ENCODE measurements at places on chromosomes 13 and 19.

GRCh38 chr19:14115756-14116155, 1.8 kb downstream of the PRKACA start:
- DNase-seq = no peak

DNA sequence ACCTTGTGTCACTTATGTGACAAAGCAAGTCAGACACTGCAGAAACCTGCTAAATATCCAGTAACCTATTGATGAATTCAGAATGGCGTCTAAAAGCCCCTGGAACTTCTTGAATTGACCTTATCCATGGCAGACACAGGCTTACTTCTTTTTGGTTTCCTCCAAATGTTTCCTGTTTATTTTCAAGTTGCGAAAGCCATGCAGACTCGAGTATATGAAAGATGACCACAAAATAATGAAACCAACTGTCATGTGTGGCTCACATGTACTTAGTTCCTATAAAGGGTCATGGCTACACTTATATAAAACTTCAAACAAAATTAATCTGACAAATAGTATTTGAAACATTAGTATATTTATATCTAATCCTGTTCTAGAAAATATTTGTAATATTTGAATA, 113.1 kb upstream of the FNDC3A start:
- DNase-seq = no peak

DNA sequence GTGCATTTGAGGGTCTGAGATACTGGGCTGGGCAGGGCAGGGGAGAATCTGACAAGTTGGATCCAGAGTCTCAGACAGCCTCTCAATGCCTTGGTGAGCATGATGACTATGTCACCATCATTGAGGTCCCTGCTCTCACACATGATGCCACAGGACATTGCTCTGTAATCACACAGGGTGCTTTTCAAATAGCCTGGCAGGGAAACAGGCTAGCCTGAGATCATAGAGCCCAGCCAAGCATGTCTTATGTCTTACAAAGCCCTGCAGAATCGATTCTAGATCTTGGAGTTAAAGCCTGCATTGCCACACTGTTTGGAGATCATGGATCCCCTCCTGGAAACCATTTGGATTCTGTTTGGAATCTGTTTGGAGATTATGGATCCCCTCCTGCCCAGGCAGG, 5.3 kb downstream of the KCNN1 start:
- DNase-seq = no peak

DNA sequence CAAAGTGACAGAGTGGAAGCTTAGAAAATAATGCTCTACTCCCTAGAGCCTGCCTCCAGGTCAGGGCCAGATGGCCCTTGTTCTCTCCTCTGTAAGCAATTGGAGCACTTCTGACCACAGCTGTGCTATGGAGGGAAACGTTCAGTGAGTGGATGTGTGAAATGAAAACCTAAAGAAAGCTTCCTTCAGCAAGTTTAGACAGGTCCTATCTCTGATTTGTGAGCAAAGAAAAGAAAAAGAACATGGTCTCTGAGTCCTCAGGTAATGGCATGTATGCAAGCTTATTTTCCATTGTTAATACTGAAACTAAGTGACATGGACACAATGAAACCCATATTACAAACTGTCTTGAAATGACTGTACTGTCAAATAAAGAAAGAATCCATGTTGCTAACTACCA, 1486.8 kb downstream of the EFNB2 start:
- no peak for DNase-seq

DNA sequence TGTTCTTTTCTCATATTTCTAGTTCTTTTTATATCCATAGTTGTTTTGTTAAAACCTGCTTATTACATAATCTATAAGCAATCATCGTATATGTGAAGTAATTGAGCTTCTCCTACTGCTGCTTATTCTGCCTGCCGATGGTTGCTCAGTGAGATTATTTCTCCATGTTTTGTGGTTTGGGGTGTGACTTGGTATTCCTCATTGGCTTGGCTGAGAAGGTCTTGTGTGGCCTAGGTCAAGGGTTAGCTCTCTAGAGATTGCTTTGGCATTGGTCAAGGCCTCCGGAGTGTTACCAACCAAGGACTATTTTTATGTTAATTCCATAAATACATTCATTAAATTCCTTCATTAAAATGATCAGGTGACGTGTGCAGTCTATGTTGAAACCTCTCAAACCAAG, 302.8 kb downstream of the MYO16 start:
- DNase-seq = no peak

DNA sequence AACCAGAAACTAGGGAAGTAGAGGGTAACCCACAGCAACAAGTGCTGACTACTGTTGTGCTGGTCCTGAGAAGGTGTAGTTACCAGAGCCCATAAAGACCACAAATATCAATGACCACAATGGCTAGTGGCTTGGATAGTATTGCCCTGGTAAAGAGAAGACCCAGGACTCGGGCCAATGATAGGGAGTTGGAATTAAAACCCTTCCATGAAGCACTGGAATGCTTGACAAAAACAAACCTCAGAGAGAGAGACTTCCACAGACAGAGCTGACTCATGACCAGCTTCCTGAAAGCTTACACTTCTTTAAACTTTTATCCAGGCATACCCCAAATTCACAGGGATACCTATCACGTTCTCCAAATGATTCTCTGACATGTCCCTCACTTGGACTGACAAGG, 60.5 kb downstream of the WDR87 start:
- no peak for DNase-seq

DNA sequence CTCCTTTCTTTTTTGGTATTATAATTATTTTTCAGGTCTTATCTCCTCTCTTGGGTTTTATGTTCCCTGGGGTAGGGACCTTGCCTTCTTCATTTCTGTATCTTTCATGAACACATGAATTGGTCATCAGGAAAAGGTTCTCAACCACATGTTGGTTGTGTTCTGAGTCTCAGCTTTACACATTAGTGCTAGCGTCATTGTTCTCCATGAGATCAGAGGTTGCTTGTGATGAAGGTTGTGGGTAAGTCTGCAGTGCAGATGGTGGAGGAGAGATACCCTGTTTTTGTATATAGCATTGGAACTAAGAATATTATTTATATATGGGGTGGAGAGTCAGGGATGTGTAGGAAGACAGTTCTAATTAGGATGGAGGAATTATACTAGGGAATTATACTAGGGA, 24.5 kb upstream of the CEACAM8 start:
- DNase-seq = no peak

DNA sequence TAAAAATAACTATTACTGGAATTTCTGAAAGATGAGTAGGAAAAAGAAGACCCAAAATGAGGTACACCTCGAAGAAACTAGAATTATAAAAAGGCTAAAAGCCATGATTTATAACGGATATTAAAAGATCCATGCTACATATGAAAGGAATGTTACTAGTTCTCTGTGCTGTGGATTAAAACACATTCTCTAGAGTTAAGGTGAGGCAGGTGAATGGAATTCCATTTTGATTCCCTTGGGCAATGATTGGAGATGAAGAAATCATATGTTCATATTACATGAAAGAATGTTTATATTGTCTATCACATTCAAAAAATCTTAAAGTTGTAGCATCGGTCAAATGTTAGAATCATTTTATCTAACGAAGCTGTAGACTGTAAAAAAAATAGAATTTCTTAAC, 783.7 kb downstream of the PCDH9 start:
- DNase-seq = no peak

DNA sequence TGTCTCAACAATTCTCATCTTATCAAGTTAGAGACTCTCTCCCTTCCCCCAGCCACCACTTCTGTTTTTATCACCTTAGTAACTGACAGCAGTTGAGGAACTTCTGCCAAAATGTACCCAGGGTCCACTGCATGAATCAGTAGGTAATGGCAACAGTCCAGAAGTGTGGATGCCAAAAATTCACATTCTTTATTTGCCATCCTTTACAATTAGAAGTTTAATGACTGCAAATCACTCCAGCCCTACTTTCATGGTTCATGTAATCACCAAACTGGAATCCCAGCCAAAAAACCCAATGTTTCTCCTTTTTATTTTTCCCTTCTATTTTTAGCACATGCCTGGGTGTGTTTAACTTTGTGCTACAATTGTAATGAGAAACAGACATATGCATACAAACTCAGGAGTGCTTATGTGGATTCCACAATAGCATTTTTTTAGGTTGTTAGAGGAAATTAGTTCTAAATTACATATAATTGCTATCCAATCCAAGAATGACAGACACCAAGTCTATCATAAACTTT, 243.5 kb downstream of the RGCC start:
- no peak for DNase-seq

GRCh38 chr19:17424743-17425365, 5.0 kb downstream of the MVB12A start:
- DNase-seq = peak; percentile 42

GRCh38 chr13:44051918-44052675, 172.4 kb downstream of the LACC1 start:
- no peak for DNase-seq

- no peak for DNase-seq
Measured at GRCh38 chr19:31319465-31319864, 29.8 kb downstream of the TSHZ3 start.

DNA sequence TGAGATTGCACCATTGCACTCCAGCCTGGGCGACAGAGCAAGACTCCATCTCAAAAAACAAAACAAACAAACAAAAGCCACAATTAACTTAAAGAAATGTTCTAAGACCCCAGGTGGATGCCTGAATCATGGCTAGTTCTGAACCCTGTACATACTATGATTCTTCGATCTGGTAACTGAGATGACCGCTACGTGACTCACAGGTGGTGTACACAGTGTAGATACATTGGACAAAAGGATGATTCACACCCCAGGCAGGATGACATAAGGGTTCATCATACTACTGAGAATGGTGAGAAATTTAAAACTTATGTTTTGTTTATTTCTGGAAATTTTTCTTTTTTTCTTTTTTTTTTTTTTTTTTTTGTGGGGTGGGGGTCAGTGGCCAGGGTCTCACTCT, 6.5 kb downstream of the ZNF426 start:
- DNase-seq = no peak

- DNase-seq = no peak
Measured at GRCh38 chr19:369876-370275, 25.3 kb upstream of the MIER2 start.

DNA sequence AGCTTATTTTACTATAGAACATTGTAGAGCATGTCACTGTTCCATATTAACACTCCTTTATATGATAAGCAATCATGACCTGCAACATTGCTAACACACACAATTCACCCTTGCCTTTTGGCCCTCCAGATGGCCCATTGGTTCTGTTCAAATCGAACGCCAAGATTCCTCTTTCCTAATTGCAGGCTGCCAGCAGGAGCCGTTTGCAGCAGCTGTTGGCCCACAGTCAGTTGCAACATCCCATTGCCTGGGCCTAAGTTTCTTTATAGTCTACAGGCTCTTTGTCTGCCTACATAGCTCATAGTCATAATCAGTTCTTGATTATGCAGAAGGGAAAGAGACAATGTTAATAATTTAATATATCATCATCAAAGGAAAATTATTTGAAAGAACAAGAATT, 37.6 kb downstream of the KCTD12 start:
- peak; percentile 62 for DNase-seq

DNA sequence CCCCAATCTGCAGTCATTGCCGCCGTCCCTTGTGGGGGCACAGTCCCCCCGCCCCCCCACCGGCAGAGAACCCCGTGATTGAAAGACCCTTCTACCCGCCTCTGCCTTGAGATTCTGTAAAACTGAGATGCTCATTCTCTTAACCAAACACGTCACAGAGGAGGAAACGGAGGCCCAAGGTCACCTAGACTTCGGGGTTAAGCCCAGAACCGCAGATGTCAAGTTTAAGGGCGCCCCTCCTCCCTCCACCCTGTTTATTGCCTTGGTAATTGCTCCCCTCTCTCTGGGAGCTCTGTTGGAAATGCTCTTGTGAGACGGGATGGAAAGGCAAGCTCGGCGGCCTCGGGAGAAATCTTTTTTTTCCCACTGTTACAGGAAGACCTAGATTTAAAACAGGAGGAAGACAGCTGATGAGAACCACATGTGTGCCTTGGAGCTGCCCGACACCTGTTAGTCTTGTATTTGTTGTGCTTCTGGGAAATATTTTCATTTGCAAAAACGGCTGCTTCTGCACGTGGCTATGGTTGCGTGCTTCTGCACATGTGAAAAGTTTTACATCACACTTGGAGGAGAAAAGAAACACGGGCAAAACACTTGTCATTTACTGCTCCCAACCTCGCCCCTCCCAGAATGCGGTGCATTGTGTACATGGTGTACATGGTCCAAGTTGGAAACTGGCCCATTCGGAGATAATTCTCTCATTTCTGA, 1.1 kb upstream of the MED26 start:
- peak; percentile 41 for DNase-seq

DNA sequence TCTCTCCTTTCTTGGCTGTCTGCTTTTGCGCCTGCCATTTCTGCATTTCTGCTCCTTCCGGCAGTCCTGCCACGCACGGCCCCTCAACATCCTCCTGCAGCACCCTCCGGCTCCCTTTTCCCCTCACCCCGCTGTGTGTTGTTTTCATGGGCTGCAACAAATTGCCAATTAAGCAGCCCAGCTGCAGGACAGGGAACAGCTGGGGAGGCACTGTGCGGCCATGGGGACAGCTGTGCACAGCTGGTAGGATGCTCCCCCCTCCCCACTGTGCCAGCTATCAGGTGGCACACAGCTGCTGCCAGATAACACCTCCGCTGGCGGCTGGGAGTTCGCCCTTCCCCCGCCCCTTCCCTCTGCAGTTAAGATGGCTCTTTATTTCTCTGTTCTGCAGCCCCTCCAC, 25.4 kb downstream of the LYL1 start:
- no peak for DNase-seq

DNA sequence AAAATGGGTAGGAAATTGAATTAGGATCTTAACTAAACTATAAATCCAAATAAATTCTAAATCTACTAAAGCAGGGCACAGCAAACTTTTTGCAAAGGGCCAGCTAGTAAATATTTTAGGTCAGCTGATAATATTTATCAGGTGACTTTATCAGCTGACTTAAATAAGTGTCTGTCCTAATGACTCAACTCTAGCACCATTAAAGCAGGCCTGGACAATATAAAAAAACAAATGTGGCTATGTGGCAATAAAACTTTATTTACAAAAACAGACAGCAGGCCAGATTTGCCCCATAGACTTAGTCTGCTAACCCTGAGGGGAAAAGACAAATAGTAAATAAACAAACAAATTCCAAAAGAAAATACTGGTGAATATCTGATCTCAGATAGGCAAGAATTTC, 27.7 kb upstream of the DOCK9 start:
- DNase-seq = no peak
